ENCODE measurements at places on chromosomes 1 and 21.

GRCh38 chr1:177928194-177928593, 41.7 kb downstream of the SEC16B start:
- no peak for DNase-seq

- DNase-seq, result no peak
These were observed 514.7 kb downstream of the PLPP3 start for GRCh38 chr1:56064705-56065104.

DNA sequence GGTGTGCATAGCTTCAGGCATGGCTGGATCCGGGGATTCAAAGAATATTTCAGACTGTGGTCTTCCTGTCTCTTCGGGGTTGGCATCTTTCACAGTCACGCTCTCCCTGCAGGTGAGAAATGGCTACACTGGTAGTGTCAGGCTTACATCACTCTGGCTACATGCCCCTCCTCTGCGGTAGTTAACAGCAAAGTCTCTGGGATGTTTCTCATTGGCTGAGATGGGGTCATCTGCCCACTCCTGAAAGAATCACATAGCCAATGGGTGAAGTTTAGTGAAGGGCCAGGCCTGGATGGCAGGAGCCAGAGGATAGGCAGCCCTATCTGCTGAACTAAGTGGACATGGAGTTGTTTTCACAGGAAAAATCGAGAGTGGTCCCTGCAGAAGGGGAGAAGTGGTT, 356.5 kb downstream of the MATN1 start:
- no peak for DNase-seq

GRCh38 chr1:207815913-207816291, 64.0 kb downstream of the CD46 start:
- DNase-seq, result no peak
